ENCODE measurements at places on chromosomes 6 and 20.

DNA sequence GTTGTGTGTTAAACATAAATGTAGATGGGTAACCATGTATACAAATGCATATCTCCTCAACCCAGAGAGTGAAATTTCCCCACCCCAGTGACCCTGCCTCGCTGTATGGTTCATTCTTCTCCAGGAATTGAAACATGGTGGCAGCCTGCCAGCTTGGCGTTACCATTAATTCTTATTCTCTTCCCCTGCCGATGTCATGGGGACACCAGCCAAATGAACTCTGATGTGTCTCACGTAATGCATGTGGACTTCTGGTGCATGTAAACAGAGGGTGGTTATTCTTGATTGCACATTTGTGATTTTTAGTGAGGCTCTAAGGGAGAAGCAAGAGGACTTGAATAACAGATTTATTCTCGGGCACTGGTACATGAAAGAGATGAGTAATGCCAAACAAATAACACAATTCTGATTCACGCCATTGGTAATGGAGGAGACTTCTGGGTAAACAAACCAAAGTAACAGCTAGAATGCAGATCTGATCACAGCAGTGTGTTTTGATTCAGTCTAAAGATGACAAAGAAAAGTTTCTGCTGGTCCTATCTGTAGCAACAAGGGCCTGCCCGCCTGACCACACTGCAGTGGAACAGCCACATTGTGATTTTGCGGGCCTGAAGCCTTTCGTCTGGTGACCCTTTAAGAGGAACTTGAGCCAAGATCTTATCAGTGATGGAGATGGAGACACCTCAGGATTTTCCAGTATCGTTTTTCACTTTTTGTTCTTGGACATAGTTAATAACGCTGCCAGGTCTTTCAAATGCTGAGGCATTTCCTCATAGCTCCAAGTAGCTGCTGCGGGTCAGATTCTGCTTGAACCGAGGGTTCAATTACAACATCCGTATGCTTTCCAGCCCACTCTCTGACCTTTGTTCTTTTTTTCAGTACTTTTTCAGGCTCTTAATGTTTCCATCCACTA, 171.8 kb upstream of the AKAP12 start:
- no peak for DNase-seq

DNA sequence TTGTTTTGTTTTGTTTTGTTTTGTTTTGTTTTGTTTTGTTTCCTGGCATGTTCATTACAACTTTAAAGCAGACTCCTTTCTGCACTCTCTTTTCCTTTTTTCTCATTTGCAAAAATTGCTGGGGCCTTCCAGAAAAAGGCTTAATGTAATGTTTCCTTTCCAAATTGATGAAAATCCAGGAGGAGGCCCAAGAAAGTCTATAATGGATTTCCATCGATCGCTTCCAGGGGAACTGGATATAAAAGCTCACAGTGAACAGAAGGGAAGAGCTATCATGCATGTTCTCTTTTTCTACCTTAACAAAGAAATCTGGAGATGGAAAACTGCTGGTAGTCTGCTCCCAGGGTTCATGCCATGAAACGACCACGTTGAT, 28.7 kb downstream of the ISM1 start:
- DNase-seq, result no peak

GRCh38 chr6:24391756-24392405, 10.9 kb upstream of the MRS2 start:
- DNase-seq, result no peak

DNA sequence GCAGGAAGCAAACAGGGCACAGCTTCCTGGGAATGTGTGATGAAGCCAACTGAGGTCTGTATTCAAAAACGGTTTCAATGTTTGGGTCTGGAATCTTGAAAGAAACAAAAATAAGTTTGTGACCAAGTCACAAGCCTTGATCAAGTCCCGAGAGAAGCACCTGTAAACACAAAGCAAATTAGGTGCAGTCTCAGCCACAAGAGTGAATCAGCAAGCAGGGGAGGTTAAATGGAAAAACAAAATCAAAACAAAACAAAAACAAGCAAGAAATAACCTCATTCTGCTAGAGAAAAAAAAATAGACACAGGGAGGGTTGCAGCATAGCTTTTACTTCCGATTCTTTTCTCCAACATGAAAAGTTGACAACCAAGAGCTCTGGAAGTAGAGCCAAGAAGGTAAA, 201.7 kb downstream of the CLIC5 start:
- no peak for DNase-seq

DNA sequence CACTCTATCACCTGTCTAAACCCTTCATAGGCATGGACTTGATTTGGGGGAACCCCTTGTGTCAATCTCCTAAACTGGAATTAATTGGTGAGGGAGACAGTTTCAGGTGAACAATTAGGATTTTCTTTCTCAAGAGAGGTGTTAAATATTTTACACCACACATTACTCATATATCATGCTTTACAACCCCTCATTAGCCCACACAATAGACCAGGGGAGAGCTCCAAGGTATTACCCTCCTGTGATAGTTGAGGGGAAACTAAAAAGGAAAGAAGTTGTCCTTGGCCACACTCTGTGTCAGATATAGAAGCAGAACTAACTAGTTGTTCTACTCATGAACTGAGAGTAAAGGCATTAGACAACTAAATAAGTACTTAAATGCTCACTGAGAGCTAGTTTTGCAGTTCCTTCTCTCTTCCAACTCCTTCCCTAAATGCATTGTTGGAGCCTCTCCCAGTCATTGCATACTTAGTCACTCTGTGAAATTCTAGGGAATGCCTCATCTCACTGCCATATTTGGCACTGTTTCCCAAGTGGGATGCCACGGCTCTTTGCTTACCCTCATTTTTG, 183.7 kb upstream of the CEP162 start:
- DNase-seq, result no peak

GRCh38 chr6:21615504-21615903, 22.0 kb downstream of the SOX4 start:
- DNase-seq, result no peak

- no peak for DNase-seq
Observed at GRCh38 chr20:38673261-38673660, 51.0 kb upstream of the SLC32A1 start.

- DNase-seq, result no peak
Observed at GRCh38 chr6:44837255-44837654, 449.7 kb downstream of the CDC5L start.

DNA sequence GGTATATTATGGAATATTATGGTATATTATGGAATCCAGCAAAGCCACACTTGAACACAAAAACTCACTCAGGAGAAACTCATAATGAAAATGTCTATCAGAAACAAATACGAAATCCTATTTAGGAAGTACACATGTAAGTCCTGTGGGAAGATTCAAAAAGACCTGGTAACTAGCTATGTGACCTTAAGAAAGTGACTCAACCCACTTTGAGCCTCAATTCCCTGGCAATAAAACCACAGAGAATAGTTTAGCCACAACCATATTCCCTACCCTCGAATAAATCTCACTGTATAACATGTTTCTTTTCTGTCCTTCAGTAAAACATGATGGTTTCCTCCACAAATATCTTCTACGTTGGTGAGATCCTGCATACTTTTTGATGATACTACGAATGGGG, 56.4 kb downstream of the ZMYND8 start:
- no peak for DNase-seq

DNA sequence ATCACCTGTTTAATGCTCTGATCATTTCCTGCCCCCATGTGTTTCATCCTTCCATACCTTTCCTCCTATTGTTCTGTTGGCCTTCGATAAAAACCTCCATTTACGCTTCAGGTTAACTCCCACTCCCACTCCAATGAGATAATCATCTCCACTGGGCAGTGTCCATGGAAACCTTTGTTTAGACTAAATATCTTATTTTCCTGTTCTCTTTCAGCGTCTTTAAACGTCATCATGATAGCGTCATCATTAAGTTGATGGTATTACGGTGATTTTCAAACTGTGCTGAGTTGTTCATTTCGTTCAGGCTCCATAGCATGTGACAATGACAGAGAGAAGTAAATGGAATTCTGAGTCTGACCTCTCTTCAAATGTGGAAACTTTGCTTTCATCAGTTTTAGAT, 970.5 kb upstream of the SLC35B3 start:
- DNase-seq, result no peak

Measured in NCI-H2107 (cell line).